ENCODE measurements at places on chromosomes 11 and 22. TPM values are rescaled to one million over a fixed set of nuclear protein-coding genes. Genes with fewer than 3 reads are reported as not detected.

Gene ANO3
- polyA plus RNA-seq, result 0.14 TPM

Gene TREH
- polyA plus RNA-seq, result 1.0 TPM

Gene INPP5J
- polyA plus RNA-seq, result 1.5 TPM

Gene APOBEC3C
- 28.9 TPM for polyA plus RNA-seq

Gene MUC6
- polyA plus RNA-seq, result not detected

Gene ELFN2
- 0.05 TPM for polyA plus RNA-seq

Gene MMP8
- polyA plus RNA-seq, result 0.37 TPM

Gene CCDC81
- 1.2 TPM for polyA plus RNA-seq

Gene MYH9
- 258 TPM for polyA plus RNA-seq

Gene PKNOX2
- 4.7 TPM for polyA plus RNA-seq

Gene CCDC15
- polyA plus RNA-seq, result 0.79 TPM

Gene SGSM1
- polyA plus RNA-seq, result 2.0 TPM

Gene ARHGAP8
- polyA plus RNA-seq, result 1.6 TPM

Gene BDNF
- 2.4 TPM for polyA plus RNA-seq

DNA sequence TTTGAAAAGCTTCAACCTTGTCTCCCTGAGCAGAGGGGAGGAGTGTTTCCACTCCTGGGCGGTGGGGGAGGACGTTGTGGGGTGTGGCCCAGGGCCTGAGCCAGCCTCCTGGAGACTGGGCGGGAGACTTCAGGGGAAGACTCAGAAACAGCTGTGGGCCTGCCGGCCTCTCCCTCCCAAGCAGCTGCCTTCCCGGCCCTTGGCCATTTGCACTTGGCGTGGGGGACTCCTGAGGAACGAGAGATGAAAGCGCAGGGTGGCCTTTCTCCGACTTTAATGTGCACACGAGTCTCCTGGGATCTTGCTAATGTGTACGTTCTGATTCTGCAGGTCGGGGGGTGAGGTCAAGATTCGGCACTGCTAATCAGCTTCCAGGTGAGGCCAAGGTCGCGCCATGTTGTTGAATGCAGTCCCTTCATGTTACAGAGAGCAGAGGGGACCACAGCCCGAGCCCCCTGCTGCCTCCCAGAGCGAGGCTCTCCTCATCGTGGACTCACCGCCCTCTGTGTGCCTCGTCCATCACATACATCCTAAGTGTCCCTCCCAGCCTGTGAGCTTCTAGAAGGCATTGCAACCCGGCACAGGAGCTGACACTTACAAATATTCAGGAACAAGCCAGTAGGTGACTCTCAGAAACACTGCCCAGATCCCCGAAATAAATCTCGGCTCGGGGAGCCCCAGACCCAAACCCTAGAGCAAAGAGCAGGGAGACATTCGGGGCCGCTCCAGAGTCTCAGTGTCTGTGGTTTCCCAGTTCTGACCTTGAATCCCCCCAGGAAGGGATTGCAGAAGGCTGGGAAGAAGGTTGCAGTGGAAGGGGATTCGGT is 7.7 kb downstream of the LIF start:
- DNase-seq, result no peak

DNA sequence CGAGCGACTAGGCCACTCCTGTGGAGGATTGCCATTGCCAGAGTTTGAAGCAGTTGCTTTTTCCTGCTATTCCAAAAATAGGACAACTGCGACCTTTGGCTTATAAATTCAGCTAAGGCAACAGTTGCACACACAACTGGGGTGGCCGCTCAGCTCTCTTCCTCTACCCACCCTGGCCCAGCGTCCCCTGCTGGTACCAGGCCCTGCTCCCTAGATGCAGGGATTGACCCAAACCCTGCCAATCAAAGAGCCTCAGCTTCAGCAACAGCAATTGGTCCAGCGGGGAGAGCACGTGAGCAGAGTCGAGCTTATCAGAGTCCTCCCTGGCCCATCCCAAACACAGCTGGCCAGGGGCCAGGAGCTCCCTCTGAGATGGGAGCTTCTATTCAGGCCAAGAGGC is 22.0 kb upstream of the CABP2 start:
- DNase-seq, result no peak

- no peak for DNase-seq
Measured at GRCh38 chr11:74476536-74476935, 9.2 kb upstream of the KCNE3 start.

- no peak for DNase-seq
Measured at GRCh38 chr11:26478710-26479109, 93.4 kb downstream of the MUC15 start.

DNA sequence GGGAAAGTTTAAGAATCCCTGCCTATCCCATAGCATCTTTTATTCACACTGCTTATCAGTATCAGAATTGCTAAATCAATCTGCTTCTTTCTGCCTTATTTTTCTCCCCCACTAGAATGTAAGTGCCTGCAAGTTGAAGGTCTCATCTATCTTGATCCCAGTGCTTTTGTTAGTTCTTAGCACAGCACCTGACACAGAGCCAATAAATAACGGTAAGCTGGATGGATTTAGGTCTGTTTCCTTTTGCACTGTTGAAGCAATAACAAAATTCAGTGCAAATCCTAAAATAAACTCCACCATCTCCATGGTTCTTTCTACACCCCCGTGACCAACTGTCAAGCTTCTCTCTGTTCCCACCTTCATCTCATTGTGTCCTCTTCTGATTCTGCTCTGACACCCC is 36.7 kb upstream of the CD44 start:
- DNase-seq, result no peak

DNA sequence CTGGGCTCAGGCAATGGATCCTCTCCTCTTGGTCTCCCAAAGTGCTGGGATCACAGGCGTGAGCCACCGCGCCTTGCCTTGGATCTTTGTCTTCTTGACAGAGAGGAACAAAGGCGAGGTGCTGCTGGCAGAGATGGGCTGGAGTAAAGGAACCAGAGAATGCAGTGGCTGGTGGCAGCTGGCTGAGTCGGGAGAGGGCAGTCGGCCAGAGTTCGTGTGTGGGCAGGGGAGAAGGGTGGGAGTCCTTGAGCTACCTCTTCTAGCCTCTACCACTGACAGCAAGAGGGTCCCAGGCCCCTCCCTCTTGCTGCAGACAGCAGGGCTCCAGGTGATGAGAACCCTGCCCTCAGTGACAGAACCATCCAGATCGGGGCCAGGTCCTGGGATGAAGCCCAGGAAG is 86.2 kb upstream of the LINC01488 start:
- no peak for DNase-seq

DNA sequence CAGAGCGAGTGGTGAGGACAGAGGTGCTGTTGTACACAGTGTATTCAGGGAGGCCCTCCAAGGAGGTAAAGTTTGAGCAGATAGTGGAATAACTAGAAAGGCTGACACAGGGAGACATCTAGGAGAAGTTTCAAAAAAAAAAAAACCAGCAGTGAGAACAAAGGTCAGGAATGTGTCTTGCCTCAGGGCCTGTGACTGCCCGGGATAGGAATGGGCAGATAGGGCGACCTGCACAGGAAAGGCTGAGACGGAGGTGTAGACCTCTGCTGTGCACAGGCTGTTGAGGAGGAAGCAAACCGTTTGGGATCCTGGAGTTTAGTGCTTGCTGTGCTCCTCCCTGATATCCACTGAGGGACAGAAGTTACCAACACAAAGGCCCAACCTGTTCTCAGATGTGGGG is 406.5 kb upstream of the B3GAT1 start:
- DNase-seq, result no peak

DNA sequence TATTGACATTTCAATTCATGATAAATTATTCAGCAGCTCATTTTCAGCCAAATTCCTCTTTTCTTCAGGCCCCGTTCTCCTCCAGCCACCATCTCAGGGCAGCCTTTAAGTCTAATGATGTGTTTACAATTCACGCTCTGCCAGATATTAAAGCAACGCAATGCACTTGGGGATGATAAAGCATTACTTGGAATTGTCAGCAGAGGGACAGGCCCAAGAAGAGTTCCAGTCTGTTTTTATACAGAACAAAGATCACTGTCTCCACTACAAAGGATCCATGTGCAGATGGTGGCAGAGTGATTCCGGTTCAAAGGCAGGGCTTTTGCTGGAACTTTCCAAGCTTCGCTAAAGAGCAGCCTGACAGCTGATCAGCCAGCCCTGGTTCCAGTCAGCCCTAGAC is 13.6 kb upstream of the GALNT18 start:
- no peak for DNase-seq

DNA sequence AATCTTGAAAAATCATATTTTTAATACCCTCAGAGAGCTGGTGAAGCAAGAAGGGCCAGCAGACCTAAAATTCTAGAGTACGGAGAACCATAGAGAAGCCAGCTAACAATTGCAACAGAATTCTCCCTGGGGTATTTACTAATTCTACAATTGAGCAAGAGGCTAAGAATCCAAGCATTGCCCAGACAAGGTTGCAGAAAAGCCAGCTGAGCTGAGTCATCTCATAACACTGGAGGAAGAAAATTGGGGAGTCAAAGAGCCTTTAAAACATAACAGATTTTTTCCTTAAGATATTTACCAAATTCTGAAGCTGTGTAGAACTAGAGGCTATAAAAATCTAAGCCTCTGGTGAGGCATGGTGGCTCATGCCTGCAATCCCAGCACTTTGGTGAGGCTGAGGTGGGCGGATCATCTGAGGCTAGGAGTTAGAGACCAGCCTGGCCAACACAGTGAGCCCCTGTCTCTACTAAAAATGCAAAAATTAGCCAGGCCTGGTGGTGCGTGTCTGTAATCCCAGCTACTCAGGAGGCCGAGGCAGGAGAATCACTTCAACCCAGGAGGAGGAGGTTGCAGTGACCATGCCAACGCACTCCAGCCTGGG is 13.6 kb upstream of the TMEM216 start:
- DNase-seq, result no peak

- no peak for DNase-seq
Measured at GRCh38 chr11:1391165-1392075, 1.7 kb downstream of the BRSK2 start.

DNA sequence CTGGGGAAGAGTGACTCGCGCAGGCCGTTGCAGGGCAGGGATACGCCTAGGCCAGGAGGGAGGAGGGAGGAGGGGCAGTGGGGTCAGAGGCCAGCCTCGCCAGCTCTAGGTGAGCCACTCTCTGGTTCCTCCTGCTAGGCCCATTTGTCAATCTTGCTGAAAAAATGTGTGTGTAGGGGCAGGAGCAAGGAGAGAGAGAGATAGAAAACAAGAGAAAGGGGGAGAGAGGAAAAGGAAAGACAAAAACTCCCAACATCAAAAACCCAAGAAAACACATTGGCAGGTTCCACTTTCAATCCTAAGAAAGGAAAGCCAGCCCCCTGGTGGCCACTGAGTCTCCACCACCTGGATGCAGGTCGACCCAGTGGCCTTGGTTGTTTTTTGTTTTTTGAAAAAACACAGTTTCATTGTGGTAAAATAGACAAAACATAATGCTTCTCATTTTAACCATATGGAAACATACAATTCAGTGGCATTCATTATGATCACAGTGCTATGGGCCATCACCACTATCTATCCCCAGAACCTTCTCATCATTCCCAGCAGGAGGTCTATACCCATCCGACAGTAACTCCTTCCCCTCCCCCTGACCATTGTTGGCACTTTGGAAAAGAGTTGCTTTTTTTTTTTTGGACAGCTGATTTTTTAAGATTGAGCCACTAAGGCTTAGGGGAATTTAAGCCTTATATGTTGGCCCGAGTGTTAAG is 10.9 kb downstream of the OMP start:
- DNase-seq, result no peak

- no peak for DNase-seq
Measured at GRCh38 chr22:20228939-20229272, 39.2 kb downstream of the RTN4R start.

GRCh38 chr11:36241497-36241896 is 47.7 kb downstream of the COMMD9 start:
- DNase-seq, result no peak

- no peak for DNase-seq
Measured at GRCh38 chr11:116225784-116226585, 546.8 kb downstream of the BUD13 start.

- DNase-seq, result no peak
Measured at GRCh38 chr11:128718064-128718463, 24.2 kb downstream of the FLI1 start.
